ENCODE measurements at places on chromosomes 6 and 20.
A peak's percentile ranks its signal among the peaks of the same experiment; 100 is the strongest.

- peak; percentile 5 for DNase-seq
These were observed 169.4 kb downstream of the TAF4 start for GRCh38 chr20:61896058-61896961.

DNA sequence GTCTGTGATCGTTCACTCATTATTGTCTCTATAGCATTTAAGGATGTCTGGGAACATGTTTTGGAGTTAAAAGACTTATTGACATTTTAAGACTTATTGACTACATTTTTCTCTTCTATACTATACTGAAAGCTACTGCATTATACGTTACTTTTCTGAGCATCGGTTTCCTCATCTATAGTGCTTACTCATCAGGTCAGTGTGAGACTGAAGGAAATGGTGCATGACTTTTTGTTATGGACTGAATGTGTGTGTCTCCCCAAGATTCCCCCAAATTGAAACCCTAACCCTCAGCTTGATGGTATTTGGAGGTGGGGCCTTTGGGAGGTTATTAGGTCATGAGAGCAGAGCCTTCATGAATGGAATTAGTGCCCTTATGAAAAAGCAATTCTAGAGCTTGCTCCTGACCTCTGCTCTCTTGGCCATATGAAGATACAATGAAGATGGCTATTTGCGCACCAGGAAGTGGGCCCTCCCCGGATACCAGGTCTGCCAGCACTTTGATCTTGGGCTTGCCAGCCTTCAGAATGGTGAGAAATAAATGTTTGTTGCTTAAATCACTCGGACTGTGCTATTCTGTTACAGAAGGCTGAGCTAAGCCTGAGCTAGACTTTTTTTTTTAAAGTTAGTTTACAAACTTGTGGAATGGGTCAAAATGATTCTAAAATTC lies 243.7 kb upstream of the RREB1 start:
- DNase-seq = no peak

DNA sequence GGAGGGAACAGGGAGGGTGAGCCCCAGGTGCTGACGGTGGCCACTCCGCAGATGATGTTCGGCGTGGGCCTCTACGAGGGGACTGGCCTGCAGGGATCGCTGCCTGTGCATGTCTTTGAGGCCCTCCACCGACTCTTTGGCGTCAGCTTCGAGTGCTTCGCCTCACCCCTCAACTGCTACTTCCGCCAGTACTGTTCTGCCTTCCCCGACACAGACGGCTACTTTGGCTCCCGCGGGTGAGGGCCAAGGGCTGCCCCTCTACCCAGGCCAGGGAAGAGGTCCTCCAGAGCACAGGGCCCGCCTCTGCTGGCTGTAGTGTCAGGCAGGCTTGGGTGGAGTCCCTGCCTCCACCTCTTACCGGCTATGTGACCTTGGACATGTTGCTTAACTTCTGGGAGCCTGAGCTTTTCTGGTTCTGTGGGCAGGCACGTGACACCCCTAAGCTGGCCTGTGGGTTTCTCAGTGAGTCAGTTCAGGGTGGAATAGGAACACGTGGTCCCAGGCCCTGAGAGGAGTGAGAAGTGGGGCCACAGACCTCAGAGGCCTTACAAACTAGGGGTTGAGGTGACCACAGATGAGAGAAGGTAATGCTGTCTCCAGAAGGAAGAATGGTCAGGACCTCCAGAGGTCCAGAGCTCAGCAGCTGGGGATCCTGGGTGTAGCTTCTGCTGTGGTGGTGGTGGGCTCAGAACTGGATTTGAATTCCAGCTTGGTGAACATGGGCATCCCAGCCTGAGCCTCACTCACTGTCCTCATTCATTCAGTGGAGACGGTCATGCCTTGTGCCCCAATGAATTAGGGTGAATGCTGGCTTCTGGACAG lies 11.9 kb downstream of the PCIF1 start:
- DNase-seq = peak; percentile 23

DNA sequence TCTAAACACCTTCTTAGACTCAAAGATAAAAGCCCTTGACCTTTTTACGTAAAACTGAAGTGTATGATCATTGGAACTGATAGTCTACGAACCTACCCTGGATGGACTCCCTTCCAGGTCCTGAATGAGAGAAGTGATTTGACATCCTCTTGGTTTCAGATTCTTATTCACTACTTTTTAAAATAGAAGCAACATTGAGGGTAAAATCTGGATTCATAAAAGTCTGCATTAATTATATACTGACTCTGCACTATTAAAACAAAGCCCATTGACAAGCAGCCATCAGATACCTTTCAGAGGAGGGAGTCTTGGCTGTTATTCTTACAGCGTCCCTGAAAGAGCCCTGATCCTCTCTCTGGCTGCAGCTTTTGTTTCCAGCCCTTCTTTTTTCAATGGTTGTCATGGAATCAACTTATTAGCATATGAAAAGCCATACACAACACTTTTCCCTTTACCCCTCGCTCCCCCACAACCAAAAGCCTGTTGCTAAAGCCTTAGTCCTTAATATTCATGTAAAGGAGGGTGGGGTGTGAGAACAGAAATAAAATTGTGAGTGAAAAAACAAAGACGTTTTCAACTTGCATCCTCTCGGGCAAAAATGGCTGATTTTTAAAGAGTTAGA lies 270.0 kb upstream of the MARCKS start:
- DNase-seq = no peak

GRCh38 chr6:3756546-3756945 lies 5.0 kb upstream of the PXDC1 start:
- DNase-seq = no peak

- DNase-seq = no peak
These were observed 45.6 kb downstream of the DUSP22 start for GRCh38 chr6:337805-338368.

GRCh38 chr6:28839443-28840120 lies 84.2 kb downstream of the TRIM27 start:
- no peak for DNase-seq

DNA sequence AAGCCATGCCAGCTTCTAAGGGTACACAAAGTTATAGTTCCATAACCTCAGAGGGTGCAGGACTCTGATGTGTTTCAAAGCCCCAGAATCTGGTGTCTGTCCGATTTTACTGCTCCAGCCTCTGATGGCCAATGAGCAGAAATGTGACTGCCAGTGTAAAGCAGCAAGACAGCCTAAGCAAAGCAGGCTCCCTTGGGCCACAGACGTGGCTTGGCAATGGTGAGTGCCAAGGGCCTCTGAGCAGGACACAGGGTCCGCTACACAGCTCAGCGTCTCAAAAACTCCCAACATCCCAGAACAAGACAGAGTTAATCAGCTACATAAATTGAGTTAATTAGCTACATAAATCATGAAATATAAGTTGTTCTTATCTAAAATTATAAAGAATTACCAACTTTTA lies 69.2 kb downstream of the PCSK2 start:
- no peak for DNase-seq

GRCh38 chr6:150212778-150213177 lies 69.9 kb downstream of the PPP1R14C start:
- DNase-seq = no peak

DNA sequence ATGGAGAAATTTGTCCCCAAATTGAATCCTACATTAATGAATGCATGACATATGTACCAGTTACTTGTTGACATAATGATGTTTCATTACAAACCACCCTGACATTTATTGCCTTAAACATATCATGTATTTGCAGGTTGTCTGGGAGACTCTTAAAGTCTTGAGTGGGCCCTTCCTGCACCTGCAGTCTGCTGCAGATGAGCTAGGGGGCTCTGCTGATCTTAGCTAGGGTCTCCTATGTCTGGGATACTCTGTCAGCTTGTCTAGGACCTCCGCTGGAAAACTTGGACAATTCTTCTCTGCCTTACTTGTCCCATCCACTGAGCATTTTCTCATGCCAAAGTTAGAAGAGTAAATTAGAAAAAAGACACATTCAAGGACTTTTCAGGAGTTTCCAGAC lies 581.6 kb downstream of the HAO1 start:
- no peak for DNase-seq

DNA sequence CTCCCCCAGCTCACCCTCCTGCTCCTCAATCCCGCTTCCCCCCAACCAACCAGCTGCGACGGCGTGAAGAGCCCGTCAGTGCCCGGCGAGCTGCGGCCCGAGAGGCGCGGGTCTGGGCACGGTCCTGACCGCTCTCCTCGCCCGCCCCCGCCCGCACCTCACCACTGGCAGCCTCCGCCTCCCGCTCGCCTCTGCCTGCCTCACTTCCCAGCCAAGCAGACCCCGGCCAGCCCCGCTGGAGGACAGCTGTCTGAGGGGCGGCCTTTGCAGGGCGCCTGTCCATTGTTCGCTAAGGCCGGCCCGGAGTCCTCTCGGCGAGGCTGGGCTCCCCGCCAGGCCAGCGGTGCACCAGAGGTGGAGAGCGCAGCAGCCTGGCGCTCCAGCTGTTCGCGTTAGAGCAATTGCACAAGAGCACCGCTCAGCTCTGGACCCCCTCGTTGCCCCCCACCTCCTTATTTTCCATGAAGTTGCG lies 1.3 kb downstream of the SOBP start:
- DNase-seq = no peak

GRCh38 chr6:150395388-150396009 lies 26.7 kb downstream of the IYD start:
- DNase-seq = no peak

GRCh38 chr6:52550870-52551269 lies 26.0 kb downstream of the TRAM2 start:
- no peak for DNase-seq

DNA sequence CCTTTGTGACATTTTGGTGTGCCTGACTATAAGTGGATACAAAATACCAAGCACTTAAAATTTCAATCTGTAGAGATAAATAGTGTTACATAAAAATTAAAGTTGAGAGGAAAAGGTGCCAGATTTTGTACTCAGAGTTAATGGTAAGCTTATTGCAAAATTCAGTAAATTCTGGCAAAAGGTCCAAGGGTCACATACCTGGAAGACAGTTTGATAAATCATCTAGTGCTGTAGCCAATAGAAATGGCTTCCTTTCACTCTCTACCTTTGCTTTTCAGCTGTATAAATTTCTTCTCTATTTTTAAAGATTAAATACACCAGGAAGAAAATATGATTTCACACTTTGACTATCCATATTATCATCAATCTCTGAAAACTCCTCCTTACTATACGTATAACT lies 690.2 kb upstream of the NRSN1 start:
- no peak for DNase-seq

GRCh38 chr6:42441697-42442081 lies 10.0 kb downstream of the TRERF1 start:
- no peak for DNase-seq

DNA sequence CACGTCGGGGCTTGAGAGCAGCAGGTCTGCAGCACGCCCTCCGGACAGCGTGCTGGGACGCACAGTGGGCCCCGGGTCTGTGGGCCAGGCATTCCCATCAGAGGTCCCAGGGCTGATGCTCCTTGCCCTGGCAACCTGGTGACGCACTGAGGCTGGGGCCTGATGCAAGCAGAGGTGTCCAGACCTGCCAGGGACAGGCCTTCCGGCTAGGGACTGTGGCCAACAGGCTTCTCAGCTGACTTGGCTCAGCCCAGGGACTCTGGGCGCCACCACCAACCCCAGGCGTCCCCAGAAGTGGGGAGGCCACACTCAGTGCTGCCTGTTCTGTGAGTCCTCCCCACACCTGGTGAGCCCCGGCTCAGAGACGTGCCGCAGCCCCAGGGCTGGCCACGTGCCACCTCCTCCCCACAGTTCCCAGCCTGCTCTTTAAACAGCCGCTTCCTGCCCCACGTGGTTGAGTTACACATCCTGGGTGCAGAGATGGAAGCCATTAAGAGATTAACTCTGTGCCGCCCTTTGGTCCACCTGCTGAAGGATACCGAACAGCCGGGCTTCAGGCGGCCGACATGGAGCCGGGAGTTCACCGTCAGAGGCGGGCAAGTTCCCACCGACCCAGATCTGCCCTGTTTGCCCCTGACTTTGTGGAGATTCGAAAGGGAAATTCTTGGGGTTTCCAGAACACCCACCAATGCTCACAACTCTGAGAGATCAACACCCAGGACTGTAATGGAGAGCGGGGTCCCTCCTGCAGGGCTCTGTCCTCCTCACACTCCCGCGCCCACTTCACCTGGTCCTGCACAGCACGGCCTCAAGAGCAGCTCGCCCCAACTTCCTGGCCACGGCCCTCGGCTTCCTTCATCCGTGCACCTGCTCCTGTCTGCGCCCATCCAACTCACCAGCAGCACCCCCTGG lies 37.6 kb upstream of the ZBP1 start:
- DNase-seq = peak; percentile 25

DNA sequence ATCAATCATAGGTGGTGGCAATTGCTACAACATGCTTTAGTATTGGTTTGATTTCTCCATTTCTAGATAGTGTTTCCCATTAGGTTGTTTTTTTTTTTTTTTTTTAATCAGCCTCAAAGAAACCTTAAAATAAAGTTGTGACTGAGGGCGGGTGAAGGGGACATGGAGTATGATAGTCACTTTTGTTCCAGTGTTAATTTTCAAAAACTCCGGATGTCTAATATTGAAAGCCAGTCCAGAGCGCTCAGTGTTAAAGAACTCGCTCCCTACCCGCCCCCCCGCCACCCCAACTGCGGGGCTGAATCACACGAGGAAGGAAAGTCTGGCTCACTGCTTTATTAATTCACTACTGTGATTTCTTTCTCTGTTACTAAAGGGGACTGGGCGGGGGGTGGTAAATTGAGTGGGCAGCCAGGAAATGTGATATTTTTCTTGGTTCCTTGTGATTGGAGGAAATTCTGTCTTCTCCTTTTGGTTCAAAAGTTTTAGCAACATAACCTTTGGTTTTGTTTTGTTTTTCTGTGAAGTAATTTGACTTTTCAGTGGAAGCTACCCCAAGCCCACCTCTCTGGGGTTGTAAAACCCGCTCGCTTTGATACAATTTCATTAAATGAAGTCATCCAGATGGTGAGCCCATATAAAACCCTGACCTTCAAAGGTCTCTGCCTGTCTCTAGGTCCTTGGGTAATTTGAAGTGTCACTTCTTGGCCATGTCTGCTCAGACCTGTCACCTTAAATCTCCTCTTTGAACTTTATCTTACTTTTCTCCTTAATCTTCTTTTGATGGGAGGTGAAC lies 38.0 kb downstream of the TNFAIP3 start:
- DNase-seq = peak; percentile 84

- DNase-seq = no peak
These were observed 133.7 kb upstream of the AGPAT4 start for GRCh38 chr6:161407581-161407980.

DNA sequence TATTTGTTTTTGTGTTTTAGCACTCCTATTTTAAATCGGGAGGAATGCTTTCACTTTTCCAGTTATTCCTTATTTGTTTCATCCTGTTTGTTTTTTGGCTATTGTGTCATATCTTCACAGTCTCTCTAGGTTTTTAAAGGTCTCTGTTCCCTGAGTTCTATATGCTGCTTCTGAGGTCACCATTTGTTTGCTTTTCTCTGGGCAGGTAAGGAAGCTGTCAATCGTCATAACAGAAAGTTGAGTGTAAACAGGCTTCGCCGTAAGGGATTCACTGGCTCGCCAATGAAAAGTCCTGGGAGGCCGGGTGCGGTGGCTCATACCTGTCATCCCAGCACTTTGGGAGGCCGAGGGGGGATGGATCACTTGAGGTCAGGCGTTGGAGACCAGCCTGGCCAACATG lies 48.7 kb upstream of the RPS6KA2 start:
- no peak for DNase-seq

GRCh38 chr6:70717038-70717801 lies 49.5 kb downstream of the SMAP1 start:
- no peak for DNase-seq
